ENCODE measurements at places on chromosomes 1 and 21.

DNA sequence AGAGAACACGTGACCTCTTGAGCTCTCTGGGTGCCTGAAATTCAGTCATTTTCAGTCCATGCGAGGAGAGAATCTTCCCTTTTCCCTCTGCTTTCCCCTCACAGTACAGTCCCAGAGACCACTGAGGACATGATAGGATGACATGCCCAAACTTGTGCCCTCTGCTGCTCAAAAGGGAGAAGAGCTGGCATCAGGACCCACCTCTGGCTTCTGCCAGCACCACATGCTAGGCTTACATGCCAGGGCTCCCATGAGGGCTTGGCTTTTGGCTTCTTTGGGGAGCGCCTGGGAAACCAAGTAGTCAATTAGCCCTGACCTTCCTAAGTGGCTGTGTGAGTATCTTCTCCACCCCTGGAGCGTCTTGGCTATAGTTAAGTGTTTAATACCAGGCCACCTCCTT lies 13.8 kb upstream of the KCNQ4 start:
- DNase-seq: no peak

- DNase-seq: no peak
Observed at GRCh38 chr1:153842006-153842471, 66.8 kb downstream of the SLC27A3 start.

DNA sequence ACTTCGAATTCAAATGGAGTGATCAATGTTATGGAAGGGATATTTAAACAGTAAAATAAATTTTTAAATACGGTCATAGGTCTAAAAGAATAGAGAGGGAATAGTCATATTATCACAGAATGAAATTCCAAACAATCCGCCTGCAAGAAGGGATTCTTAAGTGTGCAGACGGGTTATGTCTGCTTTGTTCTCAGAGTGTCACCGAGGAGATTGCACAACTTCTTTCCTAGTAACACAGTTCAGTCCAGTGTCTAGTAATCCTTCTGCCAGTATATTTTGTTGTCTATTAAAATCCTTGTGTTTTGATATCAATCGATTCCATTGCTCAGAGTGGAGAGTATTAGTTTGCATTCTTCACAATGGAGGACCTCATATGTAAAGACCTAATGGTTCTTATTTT lies 48.4 kb downstream of the LRRC53 start:
- DNase-seq: no peak

DNA sequence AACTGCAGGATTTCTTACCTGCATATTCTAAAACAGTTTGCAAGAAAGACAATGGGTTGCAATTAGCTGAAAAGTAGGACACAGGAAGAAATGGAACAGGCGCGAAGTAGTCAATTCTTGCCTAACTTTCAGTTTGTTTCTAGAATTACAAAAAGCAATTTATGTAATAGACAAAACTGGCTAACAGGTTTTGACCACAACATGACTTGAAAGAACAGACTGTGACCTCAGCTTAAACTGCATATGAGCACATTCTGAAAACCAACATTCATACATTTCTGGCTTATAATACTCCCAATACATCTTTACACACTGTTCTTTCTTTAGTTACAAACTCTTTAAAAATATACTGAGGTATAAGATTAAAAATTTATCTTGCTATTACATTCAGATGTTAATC lies 405.9 kb upstream of the B3GALT2 start:
- DNase-seq: no peak

DNA sequence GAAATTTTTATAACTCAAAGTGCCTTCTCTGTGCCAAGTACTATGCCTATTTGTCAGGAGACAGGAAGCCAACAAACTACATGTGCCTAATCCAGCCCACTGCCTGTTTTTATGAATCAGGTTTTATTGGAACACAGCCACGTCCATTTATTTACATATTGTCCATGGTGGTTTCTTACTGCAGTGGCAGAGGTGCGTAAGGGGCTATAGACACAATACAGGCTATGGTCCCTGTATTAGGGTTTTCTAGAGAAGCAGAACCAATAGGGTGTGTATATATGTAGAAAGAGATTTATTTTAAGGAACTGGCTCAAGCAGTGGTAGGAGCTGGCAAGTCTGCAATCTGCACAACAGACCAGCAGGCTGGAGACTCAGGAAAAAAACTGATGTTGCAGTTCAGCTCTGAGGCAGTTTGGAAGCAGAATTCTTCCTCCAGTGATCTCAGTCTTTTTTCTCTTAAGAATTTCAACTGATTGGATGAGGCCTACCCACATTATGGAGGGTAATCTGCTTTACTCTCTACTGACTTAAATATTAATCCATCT lies 15.4 kb downstream of the PPIE start:
- DNase-seq: no peak

DNA sequence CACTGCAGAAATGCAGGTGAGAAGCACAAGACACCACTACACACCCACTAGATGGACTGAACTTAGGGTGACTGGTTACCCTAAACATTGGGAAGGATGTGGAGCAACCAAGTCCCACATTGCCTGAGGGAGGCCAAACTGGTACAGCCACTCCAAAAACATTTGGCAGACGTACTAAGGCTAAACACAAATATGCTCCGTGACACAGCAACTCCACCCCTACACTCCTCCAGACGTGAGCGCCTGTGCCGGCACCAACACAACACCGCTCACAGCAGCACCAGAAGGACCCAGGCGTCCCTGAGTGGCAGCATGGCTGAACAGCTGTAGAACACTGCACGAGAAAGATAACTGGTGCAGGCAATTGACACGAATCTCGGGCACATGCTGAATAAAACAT lies 14.7 kb downstream of the PTTG1IP start:
- no peak for DNase-seq

- no peak for DNase-seq
Observed at GRCh38 chr1:25433389-25434186, 2.9 kb downstream of the MACO1 start.

- no peak for DNase-seq
Observed at GRCh38 chr1:174534789-174535188, 87.0 kb downstream of the GPR52 start.

DNA sequence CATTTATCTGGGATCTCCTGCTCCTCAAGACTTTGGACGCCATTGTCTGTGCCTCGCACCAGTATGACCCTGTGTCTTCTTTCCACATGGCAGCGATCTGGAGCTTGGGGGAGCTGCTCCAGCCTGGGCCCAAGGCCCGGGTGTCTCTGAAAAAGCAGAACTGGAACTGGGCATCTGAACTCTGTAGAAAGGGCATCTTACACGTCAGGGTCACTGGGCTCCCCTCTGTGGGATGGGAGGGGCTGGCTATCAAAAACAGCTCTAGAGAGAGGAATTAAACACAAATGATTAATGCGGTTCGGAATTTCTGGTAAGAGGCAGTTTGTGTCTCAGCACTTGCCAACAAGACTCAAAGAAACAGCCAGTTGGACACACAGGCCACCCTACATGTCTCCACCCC lies 16.1 kb downstream of the FCRL1 start:
- no peak for DNase-seq

- DNase-seq: no peak
Observed at GRCh38 chr1:36168514-36168913, 12.6 kb downstream of the MAP7D1 start.

GRCh38 chr1:82867781-82868180 lies 1067.0 kb downstream of the ADGRL2 start:
- no peak for DNase-seq

DNA sequence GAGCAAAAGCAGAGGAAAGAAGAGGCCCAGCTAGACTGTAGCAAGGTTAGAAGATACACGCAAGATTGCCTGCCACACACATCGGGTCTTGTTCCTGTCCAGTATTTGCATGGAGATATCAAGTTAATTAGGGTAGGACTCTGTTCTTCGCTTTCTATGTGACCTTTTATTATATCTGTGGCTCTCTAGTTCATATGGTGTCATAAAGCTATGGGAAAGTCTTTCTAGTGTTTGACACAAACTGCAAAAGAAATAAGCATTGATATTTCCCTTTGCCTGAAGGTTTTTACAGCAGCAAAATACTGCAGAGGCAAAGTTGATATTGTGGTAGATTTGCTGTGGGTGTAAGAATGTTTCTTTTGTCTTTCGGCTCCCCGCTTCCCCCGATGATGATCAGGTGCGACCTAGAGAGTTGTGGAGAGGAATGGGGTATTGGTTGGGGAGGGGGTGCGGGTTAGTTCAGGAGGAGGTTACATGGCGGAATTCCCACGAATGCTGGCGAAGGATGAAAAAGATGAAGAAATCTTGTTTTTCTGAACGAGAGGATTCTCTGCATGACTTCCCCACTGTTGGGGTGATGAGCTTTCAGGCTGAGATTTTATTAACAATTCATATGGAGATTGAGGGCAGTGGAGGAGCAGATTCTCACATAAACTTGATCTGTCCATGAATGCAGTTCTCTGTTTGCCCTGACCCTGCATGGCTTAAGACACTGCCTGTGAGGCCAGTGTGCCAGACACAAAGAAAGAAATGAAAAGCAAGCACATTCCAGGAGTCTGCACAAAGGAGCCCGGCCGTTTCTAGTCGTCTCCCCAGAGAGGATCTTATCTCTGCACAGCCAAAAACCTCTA lies 550.2 kb downstream of the USP25 start:
- DNase-seq: peak; percentile 23

DNA sequence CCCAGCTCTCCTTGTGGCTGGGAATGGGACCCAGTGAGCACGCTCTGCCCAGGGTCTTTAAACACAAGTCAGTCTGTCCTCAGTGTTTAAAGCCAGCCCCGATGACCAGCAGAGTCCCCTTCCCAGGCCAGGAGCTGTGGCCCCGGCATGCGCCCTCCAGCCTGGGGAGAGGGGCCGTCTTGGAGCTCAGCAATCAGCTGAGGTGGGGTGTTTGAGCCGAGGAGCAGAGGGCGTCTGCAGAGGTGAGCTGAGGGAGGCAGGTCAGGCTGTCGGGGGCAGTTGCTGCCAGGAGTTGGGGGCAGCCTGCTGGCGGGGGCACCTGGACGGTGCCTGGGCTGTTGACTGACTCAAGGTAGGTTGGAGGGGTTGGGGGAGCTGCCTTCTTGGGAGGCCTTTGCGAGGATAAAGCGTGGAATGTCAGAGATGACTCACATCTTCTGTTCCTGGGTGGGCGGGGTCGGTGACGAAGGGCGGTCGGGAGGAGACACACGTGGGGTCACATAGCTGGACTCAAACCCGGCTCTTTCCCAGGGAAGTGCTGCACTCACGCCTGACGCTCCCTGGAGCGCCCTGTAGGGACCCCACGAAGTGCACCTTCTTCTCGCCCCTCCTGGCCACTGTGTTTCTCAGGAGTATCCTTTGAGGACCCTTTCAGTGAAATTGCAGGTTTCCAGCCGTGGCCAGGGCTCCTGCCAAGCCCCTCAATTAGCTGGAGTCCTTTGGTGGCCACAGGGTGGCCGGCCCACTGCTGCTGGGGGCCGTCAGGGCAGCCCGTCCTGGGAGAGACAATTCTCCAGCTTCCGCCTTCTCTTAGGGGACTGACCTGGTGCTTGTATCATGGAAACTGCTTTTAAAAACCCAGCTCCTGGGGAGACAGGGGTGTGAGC lies 86.2 kb downstream of the SIK1 start:
- DNase-seq: peak; percentile 79

DNA sequence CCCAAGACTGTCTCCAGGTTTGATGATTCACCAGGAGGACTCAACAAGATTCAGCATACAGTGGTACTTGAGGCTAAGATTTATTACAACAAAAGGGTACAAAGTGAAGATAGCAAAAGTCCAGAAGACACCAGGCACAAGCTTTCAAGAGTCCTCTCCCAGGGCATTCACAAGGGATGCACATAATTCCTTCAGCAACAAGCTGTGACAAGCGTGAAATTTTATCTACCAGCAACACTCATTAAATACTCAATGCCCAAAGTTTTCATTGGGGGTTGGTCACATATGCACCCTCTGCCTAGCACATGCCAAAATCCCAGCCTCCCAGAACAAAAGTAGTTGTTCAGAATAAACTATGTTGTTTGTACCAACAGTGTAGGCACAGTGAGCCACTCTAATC lies 62.3 kb downstream of the PRKACB start:
- DNase-seq: no peak

DNA sequence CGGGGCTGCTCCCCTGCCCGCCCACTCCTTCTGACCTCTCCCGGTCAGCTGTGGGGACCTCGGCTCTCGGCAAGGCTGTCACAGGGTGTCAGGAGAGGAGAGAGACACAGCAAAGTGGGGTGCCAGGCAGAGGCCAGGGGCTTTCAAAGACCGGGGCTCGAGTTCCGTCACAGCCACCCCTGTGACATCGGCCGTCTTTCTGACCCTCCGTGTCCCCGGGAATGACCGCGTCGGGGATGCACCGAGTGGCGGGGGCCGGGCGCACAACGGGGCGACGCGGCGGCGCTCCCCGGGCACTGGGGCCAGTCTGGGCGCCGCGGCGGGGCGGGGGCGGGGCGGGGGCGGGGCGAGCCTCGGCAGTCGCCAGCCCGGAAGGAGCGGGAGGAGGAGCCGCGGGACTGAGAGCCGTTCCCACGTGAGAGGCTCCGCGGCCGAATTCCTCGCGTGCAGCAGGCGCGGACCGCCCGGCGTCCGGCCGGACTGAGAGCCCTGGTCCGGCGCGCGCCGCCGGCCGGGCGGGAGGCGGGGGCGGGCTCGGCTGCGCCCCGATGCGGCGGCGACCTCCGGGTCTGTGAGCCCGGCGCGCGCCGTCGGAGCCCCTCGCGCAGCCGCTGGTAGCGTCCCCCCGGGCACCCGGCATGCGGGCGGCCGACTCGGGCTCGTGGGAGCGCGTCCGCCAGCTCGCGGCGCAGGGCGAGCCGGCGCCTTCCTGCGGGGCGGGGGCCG lies 229.7 kb upstream of the TMEM51 start:
- DNase-seq: no peak

DNA sequence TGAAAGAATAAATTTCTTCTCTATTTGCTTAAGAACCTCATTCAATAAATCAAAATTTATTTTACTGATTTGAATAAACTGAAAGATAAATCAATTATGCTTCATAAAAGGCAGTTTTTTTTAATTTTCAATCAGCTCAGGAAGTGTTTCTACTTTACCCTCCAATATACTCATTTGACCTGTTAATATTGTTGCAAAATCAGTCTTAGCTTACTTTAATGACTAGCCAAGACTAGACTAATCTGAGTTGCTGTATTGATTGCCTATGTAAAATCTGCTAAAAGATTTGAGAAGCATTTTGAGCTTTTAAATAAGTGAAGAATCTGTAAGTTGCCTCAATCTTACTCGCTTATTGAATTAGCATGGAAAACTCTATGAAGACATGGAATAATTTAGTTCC lies 179.1 kb upstream of the LYPLAL1 start:
- no peak for DNase-seq

DNA sequence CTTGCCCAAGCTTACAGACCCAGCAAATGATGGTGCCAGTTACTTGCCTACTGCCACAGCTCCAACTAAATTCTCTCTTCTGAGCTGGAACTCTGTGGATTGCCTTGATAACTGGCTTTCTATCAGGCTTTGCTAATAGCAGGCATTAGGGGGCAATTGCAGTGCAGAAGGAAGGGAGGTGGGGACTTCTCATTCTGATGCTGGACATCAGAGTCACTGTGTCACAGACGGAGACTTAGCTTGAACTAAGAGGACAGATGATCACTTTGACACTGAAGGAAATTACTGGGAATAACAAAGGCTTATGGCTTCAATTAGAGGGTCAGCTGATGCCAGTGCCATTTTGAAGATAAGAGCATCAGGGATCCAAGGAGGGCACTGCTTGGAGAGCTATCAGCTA lies 114.5 kb downstream of the DDX20 start:
- no peak for DNase-seq

GRCh38 chr1:192158181-192158580 lies at the start of gene RGS18:
Gene RGS18 (plus strand): TSS chr1:192158462. CDS start chr1:192158638, 176 bp downstream.
- peak; percentile 16 for DNase-seq

GRCh38 chr1:193520472-193520871 lies 334.1 kb upstream of the B3GALT2 start:
- DNase-seq: no peak
